ENCODE measurements at places on chromosomes 13 and 19.

- no peak for DNase-seq
These were observed 915 bp downstream of the SHC2 start for GRCh38 chr19:459724-460511.

DNA sequence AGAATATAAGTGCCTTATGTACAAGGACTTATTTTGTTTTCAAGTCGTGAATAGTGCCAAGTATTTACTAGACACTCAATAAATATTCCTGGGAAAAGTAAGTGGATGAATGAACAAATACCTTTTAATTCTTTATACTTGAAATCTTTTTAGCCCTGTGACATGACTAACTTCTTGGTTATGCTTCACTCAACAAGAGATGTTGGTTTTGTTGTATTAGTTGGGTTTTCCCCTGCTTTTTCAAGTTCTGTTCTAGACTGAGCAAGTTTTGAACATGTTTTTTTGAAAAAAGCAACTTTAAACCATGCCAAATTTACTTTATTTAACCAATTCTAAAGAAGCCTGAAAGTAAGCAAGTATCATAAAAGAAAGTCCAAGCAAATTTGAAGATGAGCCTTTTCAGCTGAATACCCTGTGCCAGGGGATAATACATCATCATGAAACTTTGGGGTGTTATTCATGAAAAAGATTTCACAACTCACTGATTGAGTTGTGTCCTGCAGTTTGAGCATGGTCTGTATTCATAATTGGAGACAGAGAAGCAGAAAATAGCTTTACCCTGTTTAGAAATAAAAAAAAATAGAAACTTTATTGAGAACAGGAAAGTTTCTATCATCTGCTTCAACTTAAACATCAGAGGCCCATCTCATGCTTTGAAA lies 11.1 kb downstream of the LMO7 start:
- DNase-seq, result no peak

DNA sequence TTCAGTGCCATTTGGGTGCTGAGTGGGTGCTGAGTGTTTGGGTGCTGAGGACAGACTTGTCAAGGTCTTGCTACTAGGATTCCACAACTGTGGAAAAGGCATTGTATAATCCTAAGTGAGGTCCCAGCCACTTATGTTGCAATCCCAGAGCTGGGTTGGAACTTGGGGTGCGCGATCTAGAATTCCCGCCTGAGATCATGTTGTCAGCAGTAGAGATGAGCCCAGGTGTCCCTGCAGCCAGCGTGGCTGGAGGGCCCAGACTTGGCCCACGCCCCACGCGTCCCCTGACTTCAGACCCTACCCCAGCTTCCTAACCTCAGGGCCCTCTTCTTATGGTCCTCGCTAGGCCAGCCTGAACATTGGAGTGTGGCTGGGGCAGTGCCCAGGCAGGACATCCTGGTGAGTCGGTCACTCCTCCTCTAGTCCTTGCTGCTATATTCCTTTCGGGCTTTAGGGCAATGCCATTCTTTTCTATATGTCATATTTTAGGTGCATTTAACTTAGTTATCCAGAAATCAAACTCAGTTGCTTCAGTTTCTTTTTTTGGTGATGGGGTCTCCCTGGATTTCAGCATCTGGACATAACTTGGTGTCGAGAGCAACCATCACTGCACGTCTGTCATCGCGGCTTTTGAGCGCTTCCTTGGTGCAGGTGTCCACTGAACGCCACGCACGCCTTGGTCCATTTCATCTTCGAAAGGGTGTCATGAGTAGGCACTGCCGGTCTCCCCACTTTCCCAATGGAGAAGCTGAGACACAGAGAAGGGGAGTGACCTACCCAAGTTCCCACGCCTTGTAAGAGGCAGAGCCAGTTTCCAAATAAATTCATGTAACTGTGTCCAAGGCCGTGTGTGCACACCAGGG lies 46.4 kb upstream of the F7 start:
- no peak for DNase-seq

GRCh38 chr13:80048030-80048429 lies 292.9 kb downstream of the SPRY2 start:
- DNase-seq, result no peak

GRCh38 chr13:35720290-35720689 lies 243.8 kb upstream of the MAB21L1 start:
- no peak for DNase-seq

DNA sequence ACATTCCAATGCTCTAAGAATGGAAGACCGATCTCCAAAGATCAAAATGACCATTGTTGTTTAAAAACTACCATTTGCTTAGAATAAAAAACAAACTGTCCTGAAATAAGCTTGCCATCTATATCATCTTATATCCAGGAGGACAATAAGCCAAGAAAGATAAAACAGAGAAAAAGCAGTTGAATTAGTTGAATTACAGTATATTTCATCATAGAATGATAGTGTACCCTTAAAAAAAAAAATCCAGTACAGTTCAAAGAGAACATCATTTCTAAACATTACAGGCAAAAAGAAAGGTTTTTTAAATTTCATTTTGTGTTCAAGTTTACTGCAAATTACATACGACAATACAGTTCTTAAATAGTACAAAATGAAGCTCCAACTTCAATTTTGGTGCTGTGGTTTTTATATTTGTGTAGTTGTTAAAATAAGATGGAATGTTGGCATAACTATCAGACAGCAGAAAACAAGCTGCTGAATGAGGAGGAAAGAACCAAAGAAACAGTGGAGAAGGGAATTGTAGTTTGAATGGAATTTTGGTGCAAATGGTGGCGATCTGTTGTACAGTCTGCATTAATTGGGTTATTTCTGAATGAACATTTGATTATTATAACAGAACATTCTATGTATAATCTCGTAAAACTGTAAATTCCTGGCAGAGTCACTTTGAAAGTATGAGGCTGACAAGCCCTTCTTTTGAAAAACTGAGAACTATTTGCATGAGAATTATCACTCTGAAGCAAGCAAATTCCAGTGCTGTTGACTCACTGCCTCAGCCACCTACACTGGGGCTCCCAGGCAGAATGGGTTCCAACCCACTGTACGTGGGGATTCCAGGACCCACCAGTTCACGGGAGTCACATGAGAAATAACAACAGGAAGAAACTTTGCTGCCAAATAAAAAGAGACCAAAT lies 37.7 kb downstream of the LHFPL6 start:
- no peak for DNase-seq
